ENCODE measurements at places on chromosomes 2 and 18.

- no peak for DNase-seq
Measured at GRCh38 chr18:9547782-9548181, 66.6 kb downstream of the PPP4R1 start.

DNA sequence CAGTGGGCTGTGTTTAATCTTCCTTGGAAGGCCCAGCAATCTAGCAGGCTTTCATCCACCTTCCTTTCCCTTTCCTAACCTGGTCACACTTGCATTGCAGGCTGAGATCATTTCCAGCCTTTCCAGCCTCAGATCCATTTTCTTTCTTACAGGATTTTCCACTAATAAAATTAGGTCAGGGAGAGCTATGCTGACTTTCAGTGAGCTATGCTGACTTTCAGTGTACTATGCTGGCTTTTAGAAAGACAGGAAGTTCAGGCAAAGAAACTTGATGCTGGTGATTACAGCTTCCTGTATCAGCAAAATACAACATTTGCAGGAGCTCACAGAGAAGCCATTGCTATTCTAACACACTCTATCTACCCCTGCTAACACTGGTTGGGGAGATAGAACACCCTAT, 735.0 kb downstream of the CCDC85A start:
- DNase-seq = no peak

DNA sequence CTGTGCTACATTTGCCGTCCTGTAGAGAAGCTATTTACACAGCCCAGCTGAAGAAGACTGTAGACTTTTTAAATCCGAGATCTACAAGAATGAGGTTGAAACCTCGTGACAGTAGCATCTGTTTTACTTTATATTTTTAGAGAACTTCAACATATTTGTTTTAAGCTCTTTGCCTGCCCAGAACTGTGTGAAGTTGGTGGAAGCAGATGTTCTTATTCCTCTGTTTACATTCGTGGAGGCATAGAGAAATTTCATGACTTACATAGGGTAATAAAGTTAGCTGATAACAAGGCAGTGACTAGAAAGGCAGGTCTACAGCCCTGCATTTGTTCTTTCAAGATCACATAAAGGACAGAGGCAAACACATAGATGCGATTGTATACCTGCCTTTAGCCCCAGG, 47.0 kb upstream of the MAP3K20 start:
- DNase-seq = no peak

- DNase-seq = no peak
Measured at GRCh38 chr2:191995285-191995684, 148.4 kb upstream of the CAVIN2 start.

DNA sequence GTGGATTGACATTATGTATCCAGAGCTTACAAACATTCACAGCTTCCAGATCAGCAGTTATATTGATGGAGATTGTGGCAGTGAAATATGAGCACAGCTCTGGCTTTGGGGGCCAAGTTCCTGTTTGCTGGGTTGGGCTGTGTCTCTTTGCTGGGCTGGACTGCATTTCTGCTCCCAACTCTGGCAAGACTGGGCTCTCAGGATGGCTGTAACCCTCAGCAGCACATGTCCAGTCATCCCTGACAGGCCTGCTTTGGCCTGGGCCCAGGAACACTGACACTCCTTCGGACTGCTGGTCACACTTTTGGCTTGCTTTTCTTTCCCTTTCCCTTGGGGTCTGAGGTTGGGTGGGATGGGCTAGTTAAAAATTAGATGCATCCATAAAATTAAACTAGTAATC, 17.9 kb upstream of the VPS4B start:
- DNase-seq = peak; percentile 70

DNA sequence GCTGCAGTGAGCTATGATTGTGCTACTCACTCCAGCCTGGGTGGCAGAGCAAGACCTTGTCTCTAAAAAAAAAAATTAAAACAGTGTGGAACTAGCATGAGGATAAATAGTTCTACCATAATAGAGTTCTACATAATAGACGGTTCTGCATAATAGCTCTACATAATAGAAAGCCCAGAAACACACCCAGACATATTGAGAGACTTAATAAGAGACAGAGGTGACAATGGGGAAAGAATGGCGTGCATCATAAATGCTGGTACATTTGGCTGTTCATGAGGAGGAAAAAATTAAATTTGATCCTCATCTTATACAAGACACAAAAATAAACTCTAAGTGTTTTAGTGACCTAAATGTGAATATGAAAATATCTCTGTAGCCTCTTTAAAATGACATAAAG, 58.5 kb downstream of the PTRHD1 start:
- DNase-seq = no peak

DNA sequence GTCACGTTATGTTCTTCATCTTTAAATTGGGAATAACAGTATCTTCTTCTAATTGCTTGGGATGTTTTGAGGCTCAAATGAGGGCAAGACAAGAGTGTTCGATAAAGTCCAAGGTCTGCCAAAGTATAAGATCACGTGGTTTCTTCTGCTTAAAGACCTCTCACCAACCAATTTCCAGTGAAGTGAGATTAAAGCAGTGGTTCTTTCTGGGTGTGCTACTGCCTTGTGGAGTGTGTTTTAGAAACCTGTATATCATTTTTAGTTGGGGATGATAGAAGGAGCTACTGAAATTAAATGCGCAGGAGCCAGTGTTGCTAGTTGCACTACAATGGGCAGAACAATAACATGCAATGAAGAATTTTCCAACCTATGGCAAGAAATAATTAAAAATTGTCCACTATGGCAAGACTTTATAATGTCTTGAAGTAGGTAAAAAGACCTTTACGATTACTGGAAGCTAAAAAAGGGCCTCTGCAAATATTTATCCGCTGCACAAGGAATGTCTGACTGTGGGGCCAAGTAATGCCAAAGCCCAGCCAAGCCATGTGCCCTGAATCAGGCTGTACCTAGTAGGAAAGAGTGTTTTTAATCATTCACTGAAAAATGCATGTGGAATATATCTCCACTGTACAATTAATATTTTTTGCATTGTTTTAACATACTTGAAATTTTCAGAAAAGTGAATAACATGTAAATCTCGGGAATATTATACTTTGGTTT, 244.5 kb upstream of the REG3G start:
- no peak for DNase-seq

DNA sequence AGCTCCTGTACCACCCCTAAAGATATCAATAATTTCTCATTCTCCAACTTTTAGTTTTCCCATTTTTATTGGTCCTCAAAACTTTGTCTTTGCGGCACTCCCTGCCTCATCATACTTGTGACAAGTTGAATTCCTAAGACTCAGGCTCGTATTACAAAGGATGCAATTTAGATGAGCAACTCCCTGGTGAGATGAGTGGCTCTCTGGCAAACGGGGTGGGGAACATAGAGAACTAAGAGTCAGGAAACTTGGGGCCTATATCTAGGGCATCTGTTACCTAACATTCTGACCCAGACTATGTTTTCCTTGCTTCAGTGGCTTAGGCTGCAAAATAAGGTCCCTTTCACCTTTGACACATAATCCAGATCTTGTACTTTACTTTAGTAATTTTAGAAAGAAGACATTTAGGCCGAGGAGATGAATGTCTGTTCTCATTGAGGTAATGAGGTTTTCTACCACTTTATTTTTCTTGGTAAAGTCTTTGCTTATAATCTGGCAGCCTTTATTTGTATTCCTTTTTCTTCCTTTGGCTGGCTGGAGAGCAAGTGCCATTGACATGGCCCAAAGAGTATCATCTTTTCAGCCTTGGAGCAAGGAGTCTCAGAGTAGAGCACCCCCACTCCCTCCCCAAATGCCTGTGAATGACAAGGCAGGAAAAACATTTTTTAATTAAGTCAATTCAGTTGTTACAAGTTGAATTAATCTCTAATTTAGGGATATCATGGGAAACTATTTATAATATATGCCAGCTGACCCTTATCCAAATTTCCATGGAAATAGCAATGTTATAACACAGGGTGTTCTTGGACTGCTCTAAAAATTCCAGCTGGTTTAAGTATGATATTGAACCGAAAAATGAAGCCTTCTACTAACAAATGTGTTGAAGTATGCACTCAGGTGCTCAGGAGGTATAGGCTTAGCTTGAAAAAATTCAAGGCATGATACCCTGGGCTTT, 15.2 kb downstream of the TSPYL6 start:
- peak; percentile 9 for DNase-seq

- no peak for DNase-seq
Measured at GRCh38 chr18:47832348-47832747, 98.1 kb downstream of the SMAD2 start.

GRCh38 chr2:231662028-231662810, 46.1 kb upstream of the PTMA start:
- DNase-seq = peak; percentile 92

DNA sequence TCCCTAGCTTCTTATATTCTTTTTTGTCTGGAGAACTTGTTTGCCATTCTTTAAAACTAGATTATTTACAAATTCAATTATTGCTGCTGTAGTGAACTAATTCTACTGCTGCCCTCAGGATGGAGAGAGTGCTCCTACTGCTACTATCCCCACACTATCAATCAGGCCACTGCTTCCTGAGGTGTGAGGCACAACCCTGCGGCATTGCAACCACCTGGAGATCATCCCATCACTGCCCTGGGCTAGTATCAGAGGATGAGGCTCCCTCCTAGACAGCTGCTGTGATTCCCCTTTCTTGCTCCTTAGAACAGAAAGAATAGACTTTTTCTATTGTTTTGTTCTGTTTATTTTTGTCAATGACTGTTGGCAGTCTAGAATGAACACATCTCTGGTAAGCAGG, 146.6 kb downstream of the CDH19 start:
- no peak for DNase-seq

GRCh38 chr2:36140391-36140790, 215.2 kb upstream of the CRIM1 start:
- DNase-seq = no peak

GRCh38 chr2:127065299-127065939, 41.5 kb downstream of the BIN1 start:
- no peak for DNase-seq

All from mammary epithelial cell (primary cell).